ENCODE measurements at places on chromosomes 1 and 21. TPM values are rescaled to one million over a fixed set of nuclear protein-coding genes. Genes with fewer than 3 reads are reported as not detected.

DNA sequence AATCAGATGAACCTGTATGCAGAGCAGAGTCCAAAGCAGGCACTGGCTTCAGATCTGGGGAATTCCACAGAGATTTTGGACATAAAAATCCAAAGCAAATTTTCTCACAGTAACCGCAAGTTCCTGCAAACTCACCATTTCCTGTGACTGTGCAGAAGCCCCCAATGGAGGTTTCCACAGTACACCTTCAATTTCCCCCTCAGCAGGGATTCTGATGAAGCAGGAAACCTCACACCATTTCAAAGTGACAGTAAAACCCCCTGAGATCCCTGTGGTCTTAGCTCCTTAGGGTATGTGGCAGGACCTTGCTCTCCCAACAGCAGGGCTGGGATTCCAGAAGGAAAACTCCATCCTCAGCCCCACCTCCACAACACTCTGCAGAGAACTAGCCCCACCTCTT lies 6.0 kb upstream of the TGFBR3 start:
- DNase-seq = no peak

Gene OLIG2
- not detected for total RNA-seq

Gene NOS1AP
- not detected for total RNA-seq

Gene CELA2B
- not detected for total RNA-seq
